ENCODE measurements at places on chromosomes 11 and 22.
A peak's percentile ranks its signal among the peaks of the same experiment; 100 is the strongest.

- H3K4me3 ChIP-seq = no peak overlapping the region
- H3K27me3 ChIP-seq = no peaks in the 10 kb centered on the region
- no peaks in the 10 kb centered on the region for H3K36me3 ChIP-seq
- no peaks in the 10 kb centered on the region for H3K4me1 ChIP-seq
- no peak overlapping the region for H3K27ac ChIP-seq
Observed at GRCh38 chr11:113131036-113131775, 170.0 kb downstream of the NCAM1 start.

DNA sequence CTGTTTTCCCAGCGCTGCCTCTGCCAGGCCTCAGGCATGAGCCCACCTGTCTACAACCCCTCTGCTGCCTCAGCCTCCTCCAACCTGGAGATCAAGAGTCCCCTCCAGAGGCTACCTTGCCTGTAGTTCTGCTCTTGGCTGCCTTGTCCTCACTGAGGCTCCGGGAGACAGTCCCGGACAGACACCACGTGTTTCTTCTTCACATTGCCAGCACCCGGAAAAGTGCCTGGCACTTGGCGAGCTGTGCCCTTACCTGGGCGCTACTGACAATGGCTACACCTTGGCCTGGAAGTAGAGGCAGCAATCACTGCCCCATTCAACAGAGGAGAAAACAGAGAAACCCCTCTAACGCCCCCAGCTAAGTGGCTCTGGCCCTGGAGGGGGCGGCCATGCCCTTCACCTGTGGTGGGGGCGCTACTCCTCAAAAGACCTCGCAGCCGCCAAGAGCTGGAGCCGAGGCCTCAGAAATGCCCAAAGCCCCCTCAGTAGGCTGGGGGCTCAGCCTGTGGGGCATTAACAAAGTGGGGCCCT lies 3.0 kb upstream of the NAP1L4 start:
- H3K27me3 ChIP-seq = no peaks in the 10 kb centered on the region
- no peak for DNase-seq
- H3K27ac ChIP-seq = no peak overlapping the region
- H3K36me3 ChIP-seq = peaks cover 2% of the 10 kb centered on the region

- peaks cover 100% of the 10 kb centered on the region for H3K4me1 ChIP-seq
- H3K27ac ChIP-seq = peak overlapping the region; percentile 47
- H3K27me3 ChIP-seq = no peaks in the 10 kb centered on the region
Observed at GRCh38 chr11:72629266-72629665, 45.0 kb downstream of the PDE2A start.

DNA sequence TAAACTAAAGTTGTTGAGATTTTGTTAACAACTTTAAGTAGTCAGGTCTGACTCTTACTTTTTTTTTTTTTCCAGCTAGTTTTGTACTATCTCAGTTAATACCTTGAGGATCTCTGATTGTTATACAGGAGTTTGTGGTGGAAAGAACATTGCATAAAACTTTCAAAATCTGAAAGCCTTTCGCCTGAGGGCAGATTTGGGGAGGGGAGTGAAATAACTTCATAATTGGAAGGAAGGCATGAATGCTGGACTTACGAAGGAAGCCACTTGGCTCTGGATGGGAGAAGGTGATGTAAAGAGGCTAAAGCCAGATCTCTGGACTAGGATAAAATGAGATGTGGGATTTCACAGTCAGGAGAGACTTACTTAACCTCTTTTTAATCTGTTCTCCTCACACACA lies 18.2 kb upstream of the FAT3 start:
- DNase-seq = no peak
- H3K36me3 ChIP-seq = no peaks in the 10 kb centered on the region
- no peaks in the 10 kb centered on the region for H3K4me1 ChIP-seq
- no peak overlapping the region for H3K27ac ChIP-seq
- no peaks in the 10 kb centered on the region for H3K27me3 ChIP-seq

GRCh38 chr11:116396331-116396730 lies 376.5 kb downstream of the BUD13 start:
- no peaks in the 10 kb centered on the region for H3K36me3 ChIP-seq
- no peak for DNase-seq
- no peak overlapping the region for H3K27ac ChIP-seq
- no peaks in the 10 kb centered on the region for H3K4me1 ChIP-seq
- no peak overlapping the region for H3K4me3 ChIP-seq
- no peaks in the 10 kb centered on the region for H3K27me3 ChIP-seq

DNA sequence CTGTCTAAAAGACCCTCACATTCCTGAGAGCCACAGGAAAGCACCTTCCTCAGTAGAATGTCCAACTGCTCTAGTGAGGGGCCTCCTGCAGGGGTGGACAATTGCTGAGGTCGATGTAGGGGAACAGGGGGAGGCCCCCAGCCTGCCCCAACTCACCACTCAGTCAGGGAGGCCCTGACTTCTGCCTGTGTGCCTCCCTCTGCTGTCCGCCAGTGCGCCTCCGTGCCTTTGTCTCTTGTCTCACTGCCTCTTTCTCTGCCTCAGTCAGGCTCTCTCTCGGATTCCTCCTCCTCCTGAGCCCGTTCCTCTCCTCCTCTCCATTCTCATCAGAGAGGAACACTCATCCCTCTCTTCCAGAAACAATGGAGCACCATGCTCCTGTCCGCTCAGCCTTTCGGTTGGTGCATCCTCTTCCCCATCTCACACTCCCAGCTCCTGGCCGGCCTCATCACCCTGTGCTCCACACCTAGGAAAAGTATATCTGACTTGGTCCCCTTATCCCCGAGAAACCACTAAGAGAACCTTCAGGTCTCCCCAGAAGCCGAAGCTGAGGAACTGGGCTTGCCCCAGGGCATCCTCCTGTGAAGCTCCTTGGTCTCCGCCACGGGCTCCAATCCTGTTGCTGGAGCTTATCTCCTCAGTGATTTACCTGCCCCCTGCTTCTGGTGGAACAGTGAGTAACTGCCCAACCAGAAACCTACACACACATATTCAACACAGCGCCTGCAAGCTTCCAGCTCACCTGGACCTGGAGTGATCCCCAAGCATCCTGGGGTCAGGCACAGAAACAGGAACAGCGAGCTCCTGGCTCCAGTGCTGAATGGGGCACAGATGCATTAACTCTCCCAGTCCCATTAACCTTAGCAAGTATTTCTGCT lies 2.3 kb downstream of the B3GAT1 start:
- H3K27me3 ChIP-seq = no peaks in the 10 kb centered on the region
- DNase-seq = peak; percentile 64
- no peak overlapping the region for H3K4me3 ChIP-seq
- no peaks in the 10 kb centered on the region for H3K36me3 ChIP-seq
- H3K4me1 ChIP-seq = peaks cover 29% of the 10 kb centered on the region
- H3K27ac ChIP-seq = no peak overlapping the region

- H3K4me1 ChIP-seq = no peaks in the 10 kb centered on the region
- no peak for DNase-seq
- no peaks in the 10 kb centered on the region for H3K27me3 ChIP-seq
Observed at GRCh38 chr11:75783416-75784084, 15.0 kb downstream of the DGAT2 start.

DNA sequence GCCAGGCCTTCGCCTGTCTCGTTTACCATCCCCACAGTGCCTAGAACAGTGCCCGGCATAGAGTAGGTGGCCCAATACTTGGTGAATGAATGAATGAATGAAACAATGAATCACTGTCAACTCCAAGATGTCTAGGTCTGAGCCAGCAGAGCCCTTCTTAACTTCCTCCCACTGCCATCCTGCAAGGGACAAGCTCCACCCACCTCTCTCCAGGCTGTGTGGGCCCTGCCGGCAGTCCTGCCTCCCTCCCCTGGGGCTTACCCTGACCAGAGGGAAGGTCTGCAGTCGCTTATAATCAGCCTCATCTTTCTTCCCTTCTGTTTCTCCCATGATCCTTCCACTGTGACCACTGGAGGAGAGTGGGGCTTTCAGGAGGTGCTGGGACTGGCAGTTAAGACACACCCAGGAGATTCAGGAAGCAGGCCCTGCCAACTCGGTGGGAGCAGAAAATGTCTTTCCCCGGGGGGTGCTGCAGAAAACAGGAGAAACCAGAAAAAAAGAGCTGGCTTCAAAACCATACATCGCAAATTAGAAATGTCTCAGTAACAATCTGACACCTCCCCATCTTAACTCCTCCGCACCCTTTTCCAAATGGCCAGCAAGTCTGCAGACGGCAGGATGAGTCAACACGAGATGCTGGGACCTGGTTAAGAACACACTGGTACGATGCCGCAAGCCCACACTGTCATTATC lies 11.4 kb downstream of the DNAL4 start:
- H3K4me3 ChIP-seq = no peak overlapping the region
- no peaks in the 10 kb centered on the region for H3K27me3 ChIP-seq
- no peak overlapping the region for H3K27ac ChIP-seq
- H3K36me3 ChIP-seq = no peaks in the 10 kb centered on the region

DNA sequence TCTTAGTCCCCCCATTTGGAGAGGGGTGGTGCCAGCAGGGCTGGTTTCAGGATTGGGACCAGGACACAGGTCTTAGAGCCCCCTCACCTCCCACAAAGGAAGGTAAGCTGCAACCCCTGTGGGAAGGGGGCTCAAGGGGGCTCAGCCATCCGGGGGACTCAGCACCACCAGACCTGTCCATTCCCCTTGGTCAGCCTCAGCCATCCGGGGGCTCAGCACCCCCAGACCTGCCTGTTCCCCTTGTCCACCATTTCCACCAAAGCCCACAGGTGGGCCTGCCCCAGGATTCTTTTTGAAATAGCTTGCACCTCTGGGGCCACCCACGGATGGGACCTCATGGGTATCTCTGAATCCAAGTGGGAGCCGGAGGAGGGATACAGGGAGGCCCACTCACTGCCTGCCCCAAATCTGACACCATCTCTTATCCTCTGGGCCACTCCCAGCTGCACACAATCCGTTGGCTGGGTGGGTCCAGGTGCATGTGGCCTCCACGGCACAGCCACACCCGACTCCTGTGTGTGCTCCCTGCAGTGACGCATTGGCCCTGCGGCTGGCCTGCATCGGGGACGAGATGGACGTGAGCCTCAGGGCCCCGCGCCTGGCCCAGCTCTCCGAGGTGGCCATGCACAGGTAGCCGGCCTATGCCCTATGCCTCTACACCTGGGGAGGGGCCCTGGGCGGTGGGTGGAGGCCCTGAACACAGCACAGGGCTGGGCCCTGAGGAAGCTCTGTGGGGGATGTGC lies 15.9 kb downstream of the MCAT start:
- DNase-seq = no peak
- H3K4me3 ChIP-seq = no peak overlapping the region
- H3K36me3 ChIP-seq = peaks cover under 1% of the 10 kb centered on the region
- peaks cover 5% of the 10 kb centered on the region for H3K4me1 ChIP-seq
- no peaks in the 10 kb centered on the region for H3K27me3 ChIP-seq

DNA sequence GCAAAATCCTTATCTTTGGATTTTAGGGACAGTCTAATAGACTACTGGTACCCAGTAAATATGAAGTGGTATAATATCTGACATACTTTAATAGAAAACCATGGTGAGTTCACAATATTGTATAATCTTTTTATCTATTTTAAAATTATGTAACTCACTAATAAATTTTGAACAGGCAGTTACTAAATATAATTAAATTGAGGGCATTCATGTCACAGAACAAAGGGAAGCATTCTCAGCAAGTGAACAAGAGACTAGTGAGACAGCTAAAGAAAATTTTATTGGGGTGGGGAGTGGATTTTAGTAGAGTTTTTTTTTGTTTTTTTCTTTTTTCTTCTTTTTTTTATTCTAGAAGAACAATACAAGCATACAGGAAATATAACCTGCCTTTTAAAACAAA lies 55.0 kb downstream of the DNAJC24 start:
- H3K27me3 ChIP-seq = no peaks in the 10 kb centered on the region
- no peaks in the 10 kb centered on the region for H3K36me3 ChIP-seq
- no peak overlapping the region for H3K4me3 ChIP-seq
- H3K27ac ChIP-seq = no peak overlapping the region
- no peaks in the 10 kb centered on the region for H3K4me1 ChIP-seq

DNA sequence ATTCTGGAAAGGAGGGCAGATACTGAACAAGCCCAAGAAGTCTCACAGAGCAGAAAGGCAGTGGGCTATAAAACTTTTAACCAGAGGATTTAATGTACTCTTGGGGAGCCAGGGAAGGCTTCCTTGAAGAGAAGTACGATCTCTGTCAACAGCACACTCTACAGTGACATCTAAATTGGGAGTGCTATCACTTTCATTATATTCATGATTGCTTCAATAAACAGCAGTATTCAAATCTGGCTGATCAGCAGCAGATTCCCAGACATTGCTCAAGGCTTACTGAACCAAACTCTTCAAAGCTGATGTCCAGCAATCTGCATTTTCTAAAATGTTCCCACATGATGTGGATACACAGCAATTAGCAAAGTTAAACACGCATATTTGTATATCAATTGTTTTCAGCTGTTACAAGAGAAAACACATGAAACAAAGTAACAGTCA lies 44.2 kb downstream of the SYTL2 start:
- no peaks in the 10 kb centered on the region for H3K4me1 ChIP-seq
- H3K4me3 ChIP-seq = no peak overlapping the region
- H3K27me3 ChIP-seq = no peaks in the 10 kb centered on the region

Data from spleen (tissue), 13 donors.